ENCODE measurements at places on chromosomes 7 and 10.

- DNase-seq, result no peak
Observed at GRCh38 chr7:96346293-96346953, 24.5 kb upstream of the SLC25A13 start.

DNA sequence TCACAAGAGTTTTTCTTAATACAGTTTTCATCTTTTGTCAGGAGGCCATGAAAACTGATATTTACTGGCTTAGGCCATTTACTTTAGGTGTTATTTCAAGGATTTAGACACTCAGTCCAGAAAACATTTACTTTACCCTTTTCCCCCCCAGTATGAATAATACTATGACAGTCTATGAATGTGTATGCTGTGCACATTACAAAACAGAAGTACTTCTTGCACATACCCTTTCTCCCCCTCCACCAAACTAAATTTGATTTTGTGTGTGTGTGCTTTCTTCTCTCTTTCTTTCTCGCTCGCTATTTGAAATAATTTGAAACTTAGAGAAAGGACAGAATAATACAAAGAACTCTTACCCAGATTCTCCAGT, 41.3 kb downstream of the RBM33 start:
- no peak for DNase-seq

- no peak for DNase-seq
Observed at GRCh38 chr10:110286841-110287240, 17.9 kb downstream of the SMNDC1 start.

DNA sequence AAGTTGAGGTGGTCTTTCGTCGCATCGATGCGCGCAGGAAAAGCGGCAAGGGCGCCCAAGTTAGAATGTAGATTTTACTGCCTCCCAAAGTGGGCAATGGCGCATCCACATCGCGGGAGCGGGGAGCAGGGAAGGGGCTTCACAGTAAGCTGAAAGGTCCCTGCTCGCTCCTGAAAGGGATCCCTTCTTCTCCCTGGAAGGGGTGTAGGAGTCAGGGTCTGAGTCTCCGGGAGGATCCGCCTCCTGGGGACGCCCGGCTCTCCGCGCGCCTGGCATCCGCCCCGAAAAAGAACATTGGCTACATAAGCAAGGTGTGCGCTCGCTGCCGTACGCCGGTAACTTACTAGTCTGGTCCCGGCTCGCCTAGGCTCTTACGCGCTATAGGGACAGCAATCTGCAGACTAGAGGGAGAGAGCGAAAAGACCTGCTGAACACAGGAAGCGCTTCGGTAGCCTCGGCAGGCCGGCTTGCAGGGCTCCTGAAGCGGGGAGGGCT, 804 bp downstream of the UNC5B start:
- DNase-seq, result no peak

GRCh38 chr10:121357401-121357800, 240.8 kb downstream of the FGFR2 start:
- no peak for DNase-seq
